Stimulated activated CD4-positive, alpha-beta T cell treated with anti-CD3 and anti-CD28 coated beads, Interleukin-1b, Interleukin-23, amount 100 ng/mL, for 1 hour (primary cell): ENCODE measurements at places on chromosomes 13 and 19.

- DNase-seq, result no peak
Measured at GRCh38 chr13:80438521-80438920, 97.6 kb upstream of the SPRY2 start.

- DNase-seq, result no peak
Measured at GRCh38 chr13:101695870-101696516, 243.5 kb downstream of the ITGBL1 start.

DNA sequence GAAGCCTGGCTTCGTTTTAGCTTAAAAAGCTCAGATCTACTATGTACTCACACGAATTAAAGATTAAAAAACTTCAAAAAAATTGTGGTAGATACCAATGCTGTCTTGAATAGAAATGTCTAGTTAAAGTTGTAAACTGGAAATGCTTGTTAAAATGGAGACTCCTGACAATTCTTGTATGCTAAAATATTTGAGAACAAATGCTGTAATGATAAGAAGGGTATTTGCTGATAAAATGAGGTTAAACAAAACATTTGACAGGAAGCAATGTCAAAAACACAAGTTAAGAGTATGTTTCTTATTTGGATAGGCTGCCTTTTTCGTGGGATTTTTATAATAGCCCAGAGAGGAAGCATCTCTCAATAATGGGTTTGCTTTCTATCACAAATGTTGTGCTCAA is 48.0 kb upstream of the POSTN start:
- no peak for DNase-seq

- no peak for DNase-seq
Measured at GRCh38 chr13:46359714-46360113, 27.3 kb downstream of the RUBCNL start.

DNA sequence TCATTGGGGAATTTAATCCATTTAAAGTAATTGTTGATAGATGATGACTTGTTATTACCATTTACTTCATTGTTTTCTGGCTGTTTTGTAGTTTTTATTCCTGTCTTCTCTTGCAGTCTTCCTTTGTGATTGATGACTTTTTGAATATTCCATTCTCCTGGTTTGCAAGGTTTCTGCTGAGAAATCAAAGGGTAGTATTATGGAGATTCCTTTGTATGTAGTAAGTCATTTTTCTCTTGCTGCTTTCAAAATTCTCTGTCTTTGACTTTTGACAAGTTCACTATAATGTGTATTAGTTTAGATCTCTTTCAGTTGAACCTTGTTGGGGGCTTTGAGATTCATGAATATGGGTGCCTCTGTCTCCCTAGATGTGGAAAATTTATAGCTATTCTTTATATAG is 6.0 kb downstream of the ZNF559 start:
- DNase-seq, result no peak
